ENCODE measurements at places on chromosomes 1 and 21. TPM values are rescaled to one million over a fixed set of nuclear protein-coding genes. Genes with fewer than 3 reads are reported as not detected.

CR1L gene
- 0.37 TPM for total RNA-seq

PRDM2 gene
- total RNA-seq, result 22.9 TPM

ZNF695 gene
- total RNA-seq, result 22.3 TPM

LIN28A gene
- 1,267 TPM for total RNA-seq

KCNJ9 gene
- 0.09 TPM for total RNA-seq

SRRM1 gene
- 290 TPM for total RNA-seq

IGSF9 gene
- 11.3 TPM for total RNA-seq

DNA sequence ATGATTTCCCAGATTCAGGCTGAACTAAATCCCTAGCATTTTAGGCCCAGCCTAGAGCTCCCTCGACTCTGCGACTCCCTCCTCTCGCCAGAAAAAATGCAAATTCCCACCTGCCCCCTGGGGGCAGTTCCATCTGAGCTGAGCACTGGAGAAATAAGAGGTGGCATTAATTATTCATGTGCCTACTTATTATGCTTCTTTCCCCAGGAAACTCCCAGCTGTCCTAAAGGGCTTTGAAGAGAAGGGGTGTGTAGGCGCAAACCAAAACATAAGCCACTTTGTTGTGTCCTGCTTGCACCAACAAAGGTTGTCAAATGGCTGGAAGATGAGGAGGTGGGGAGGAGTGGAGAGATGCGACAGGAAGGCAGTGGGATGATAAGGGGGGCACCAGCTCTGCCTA, 41.4 kb upstream of the GOLT1A start:
- peak overlapping the region; percentile 1 for H3K4me3 ChIP-seq
- H3K27me3 ChIP-seq, result no peaks in the 10 kb centered on the region
- peaks cover 12% of the 10 kb centered on the region for H3K36me3 ChIP-seq
- DNase-seq, result peak; percentile 74

- H3K36me3 ChIP-seq, result peaks cover 2% of the 10 kb centered on the region
- H3K4me1 ChIP-seq, result no peaks in the 10 kb centered on the region
- H3K27ac ChIP-seq, result no peak overlapping the region
- no peak overlapping the region for H3K4me3 ChIP-seq
- peak; percentile 36 for DNase-seq
- H3K27me3 ChIP-seq, result no peaks in the 10 kb centered on the region
These were observed 330.9 kb downstream of the S1PR1 start for GRCh38 chr1:101567582-101568189.

GRCh38 chr21:36990508-36991205, 15.8 kb upstream of the RIPPLY3 start:
- no peaks in the 10 kb centered on the region for H3K36me3 ChIP-seq
- no peaks in the 10 kb centered on the region for H3K4me1 ChIP-seq
- peak overlapping the region; percentile 89 for H3K4me3 ChIP-seq
- H3K27me3 ChIP-seq, result no peaks in the 10 kb centered on the region
- peak overlapping the region; percentile 40 for H3K27ac ChIP-seq

GRCh38 chr1:29682919-29683295, 446.6 kb downstream of the PTPRU start:
- DNase-seq, result peak; percentile 22
- no peaks in the 10 kb centered on the region for H3K36me3 ChIP-seq
- no peak overlapping the region for H3K27ac ChIP-seq
- H3K4me1 ChIP-seq, result no peaks in the 10 kb centered on the region
- no peak overlapping the region for H3K4me3 ChIP-seq

DNA sequence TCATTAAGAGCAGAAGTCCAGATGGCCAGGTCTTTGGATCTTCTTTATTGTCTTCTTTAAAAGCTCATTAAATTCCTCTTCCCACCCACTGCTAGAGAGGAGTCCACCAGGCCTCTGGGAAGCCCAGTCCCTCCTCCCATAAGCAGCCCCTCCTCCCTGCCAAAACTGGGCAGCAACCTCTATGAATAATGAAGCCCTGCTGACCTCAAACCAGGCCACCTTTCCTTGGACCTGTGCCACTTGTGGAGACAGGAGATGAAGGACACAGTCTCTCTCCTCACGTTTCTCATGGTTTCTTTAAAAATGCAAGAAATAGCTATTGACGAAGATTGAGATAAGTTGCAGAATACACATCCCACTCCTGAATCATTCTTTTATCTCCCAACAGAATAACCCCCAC, 112.8 kb downstream of the EDEM3 start:
- DNase-seq, result no peak
- H3K27ac ChIP-seq, result no peak overlapping the region

- peaks cover 9% of the 10 kb centered on the region for H3K4me1 ChIP-seq
- no peak overlapping the region for H3K4me3 ChIP-seq
- no peaks in the 10 kb centered on the region for H3K27me3 ChIP-seq
- peaks cover 3% of the 10 kb centered on the region for H3K36me3 ChIP-seq
- peak; percentile 85 for DNase-seq
These were observed 42.1 kb upstream of the ZNF496 start for GRCh38 chr1:247373721-247374141.

GRCh38 chr1:162966613-162967012, 102.5 kb upstream of the RGS4 start:
- no peak overlapping the region for H3K4me3 ChIP-seq
- H3K36me3 ChIP-seq, result no peaks in the 10 kb centered on the region
- H3K27ac ChIP-seq, result no peak overlapping the region
- no peak for DNase-seq

- H3K27me3 ChIP-seq, result no peaks in the 10 kb centered on the region
- H3K27ac ChIP-seq, result no peak overlapping the region
- H3K4me1 ChIP-seq, result no peaks in the 10 kb centered on the region
- no peak overlapping the region for H3K4me3 ChIP-seq
- no peaks in the 10 kb centered on the region for H3K36me3 ChIP-seq
- no peak for DNase-seq
These were observed 139.9 kb downstream of the ASTN1 start for GRCh38 chr1:177024623-177025022.

GRCh38 chr1:152533327-152533938, 19.2 kb downstream of the CRCT1 start:
- peaks cover 48% of the 10 kb centered on the region for H3K36me3 ChIP-seq
- no peaks in the 10 kb centered on the region for H3K4me1 ChIP-seq
- no peaks in the 10 kb centered on the region for H3K27me3 ChIP-seq
- H3K4me3 ChIP-seq, result no peak overlapping the region
- no peak for DNase-seq

- peaks cover 3% of the 10 kb centered on the region for H3K4me1 ChIP-seq
- H3K27me3 ChIP-seq, result no peaks in the 10 kb centered on the region
- H3K4me3 ChIP-seq, result no peak overlapping the region
- H3K36me3 ChIP-seq, result no peaks in the 10 kb centered on the region
- DNase-seq, result peak; percentile 62
- H3K27ac ChIP-seq, result no peak overlapping the region
These were observed 569 bp upstream of the WARS2 start for GRCh38 chr1:119141020-119141424.

GRCh38 chr1:115138271-115138670, 49.0 kb upstream of the TSPAN2 start:
- no peaks in the 10 kb centered on the region for H3K4me1 ChIP-seq
- DNase-seq, result no peak
- H3K4me3 ChIP-seq, result no peak overlapping the region
- no peaks in the 10 kb centered on the region for H3K36me3 ChIP-seq
- no peaks in the 10 kb centered on the region for H3K27me3 ChIP-seq

GRCh38 chr1:158248771-158249170, 5.5 kb upstream of the CD1A start:
- no peaks in the 10 kb centered on the region for H3K36me3 ChIP-seq
- H3K27ac ChIP-seq, result no peak overlapping the region
- no peaks in the 10 kb centered on the region for H3K4me1 ChIP-seq
- H3K4me3 ChIP-seq, result no peak overlapping the region
- no peak for DNase-seq
- H3K27me3 ChIP-seq, result no peaks in the 10 kb centered on the region

- no peaks in the 10 kb centered on the region for H3K4me1 ChIP-seq
- H3K36me3 ChIP-seq, result no peaks in the 10 kb centered on the region
- DNase-seq, result no peak
- no peak overlapping the region for H3K4me3 ChIP-seq
- no peaks in the 10 kb centered on the region for H3K27me3 ChIP-seq
- no peak overlapping the region for H3K27ac ChIP-seq
These were observed 2.5 kb downstream of the FCRL4 start for GRCh38 chr1:157595356-157595755.

GRCh38 chr1:94676686-94677085, 135.1 kb upstream of the F3 start:
- no peaks in the 10 kb centered on the region for H3K36me3 ChIP-seq
- no peaks in the 10 kb centered on the region for H3K4me1 ChIP-seq
- no peak overlapping the region for H3K27ac ChIP-seq

- no peak for DNase-seq
- H3K36me3 ChIP-seq, result peaks cover 7% of the 10 kb centered on the region
- no peak overlapping the region for H3K27ac ChIP-seq
- H3K27me3 ChIP-seq, result 0 out of 2 replicates have a peak, but pooled peaks cover 2% of the 10 kb centered on the region
These were observed 101.5 kb upstream of the RAB4A start for GRCh38 chr1:229169399-229169798.

- H3K36me3 ChIP-seq, result no peaks in the 10 kb centered on the region
- H3K27me3 ChIP-seq, result no peaks in the 10 kb centered on the region
- DNase-seq, result no peak
These were observed 2.2 kb downstream of the VAMP4 start for GRCh38 chr1:171739656-171740055.

GRCh38 chr1:17648457-17649145, 106.5 kb upstream of the ACTL8 start:
- peaks cover 8% of the 10 kb centered on the region for H3K36me3 ChIP-seq
- H3K4me3 ChIP-seq, result no peak overlapping the region
- H3K27me3 ChIP-seq, result no peaks in the 10 kb centered on the region
- H3K4me1 ChIP-seq, result no peaks in the 10 kb centered on the region

DNA sequence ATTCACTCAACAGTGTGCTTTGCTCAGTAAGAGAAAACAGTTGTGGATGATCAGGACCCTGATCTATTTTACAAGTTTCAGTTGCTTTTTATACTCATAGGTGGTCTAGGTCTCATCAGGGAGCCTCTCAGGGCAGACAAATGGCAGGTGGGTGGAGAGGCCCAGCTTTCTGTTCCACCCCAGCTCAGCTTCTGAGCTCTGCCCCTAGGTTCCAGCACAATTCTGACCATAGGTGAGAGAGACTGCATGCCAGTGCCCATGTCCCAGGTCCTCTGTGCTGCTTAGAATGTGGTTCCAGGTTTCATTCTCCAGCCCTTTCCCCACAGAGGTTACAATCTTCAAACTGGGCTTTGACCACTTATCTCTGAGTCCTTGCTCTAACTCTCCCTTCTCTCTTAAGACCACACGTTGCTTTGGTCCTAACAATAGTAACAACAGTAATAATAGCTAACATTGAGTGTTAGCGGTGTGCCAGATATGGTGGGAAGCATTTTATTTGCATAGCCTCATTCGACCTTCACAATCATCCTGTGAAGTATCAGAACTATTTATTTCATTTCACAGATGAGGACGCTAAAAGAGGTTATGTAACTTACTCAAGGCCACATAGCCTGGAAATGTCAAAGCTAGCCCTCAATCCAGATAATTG, 19.6 kb upstream of the DUSP10 start:
- H3K4me3 ChIP-seq, result no peak overlapping the region
- H3K4me1 ChIP-seq, result no peaks in the 10 kb centered on the region
- no peak overlapping the region for H3K27ac ChIP-seq
- no peaks in the 10 kb centered on the region for H3K27me3 ChIP-seq

DNA sequence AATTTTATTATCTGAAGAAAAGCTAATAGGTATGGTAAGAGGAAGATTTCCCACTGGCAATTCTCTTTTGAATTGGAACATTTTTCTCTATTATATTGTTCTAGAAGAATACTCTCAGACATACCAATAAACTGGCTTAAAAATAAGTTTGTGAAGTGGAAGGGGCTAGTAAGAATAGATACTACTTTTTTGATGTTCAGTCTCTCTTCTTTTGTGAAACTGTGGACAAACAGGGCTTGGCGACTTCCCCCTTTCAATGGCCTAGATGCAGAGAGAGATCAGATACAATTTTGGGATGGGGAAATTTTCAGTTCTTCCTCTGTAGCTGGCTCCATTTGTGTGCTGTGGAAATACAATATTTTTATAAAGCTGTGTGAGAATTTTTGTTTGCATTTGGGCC, 2.5 kb downstream of the PBX1 start:
- H3K36me3 ChIP-seq, result peaks cover 15% of the 10 kb centered on the region
- DNase-seq, result no peak
- H3K27ac ChIP-seq, result no peak overlapping the region
- H3K27me3 ChIP-seq, result no peaks in the 10 kb centered on the region

GRCh38 chr1:159949123-159949522, 3.7 kb upstream of the IGSF9 start:
- no peaks in the 10 kb centered on the region for H3K36me3 ChIP-seq
- no peaks in the 10 kb centered on the region for H3K27me3 ChIP-seq
- H3K4me3 ChIP-seq, result no peak overlapping the region
- DNase-seq, result peak; percentile 15

DNA sequence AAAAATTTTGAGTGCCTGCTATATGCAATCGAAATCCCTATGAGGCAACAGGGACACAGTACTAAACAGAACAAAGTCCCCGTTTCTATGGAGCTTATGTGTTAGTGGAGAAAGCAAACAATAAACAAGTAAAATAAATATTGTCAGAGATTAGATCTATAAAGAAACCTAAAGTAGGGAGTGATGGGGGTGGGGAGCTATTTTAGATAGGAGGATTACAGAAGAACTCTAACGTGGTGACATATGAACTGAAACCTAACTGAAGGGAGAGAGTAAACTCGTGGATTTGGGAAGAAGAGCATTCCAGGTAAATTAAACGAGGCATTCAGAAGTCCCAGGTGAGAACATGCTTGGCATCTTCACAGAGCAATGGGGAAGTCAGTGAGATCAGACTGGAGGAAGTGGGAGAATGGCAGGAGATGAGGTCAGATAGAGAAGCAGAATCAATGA, 154.5 kb downstream of the DENND1B start:
- no peaks in the 10 kb centered on the region for H3K4me1 ChIP-seq
- H3K27me3 ChIP-seq, result no peaks in the 10 kb centered on the region
- H3K4me3 ChIP-seq, result no peak overlapping the region
- DNase-seq, result no peak

DNA sequence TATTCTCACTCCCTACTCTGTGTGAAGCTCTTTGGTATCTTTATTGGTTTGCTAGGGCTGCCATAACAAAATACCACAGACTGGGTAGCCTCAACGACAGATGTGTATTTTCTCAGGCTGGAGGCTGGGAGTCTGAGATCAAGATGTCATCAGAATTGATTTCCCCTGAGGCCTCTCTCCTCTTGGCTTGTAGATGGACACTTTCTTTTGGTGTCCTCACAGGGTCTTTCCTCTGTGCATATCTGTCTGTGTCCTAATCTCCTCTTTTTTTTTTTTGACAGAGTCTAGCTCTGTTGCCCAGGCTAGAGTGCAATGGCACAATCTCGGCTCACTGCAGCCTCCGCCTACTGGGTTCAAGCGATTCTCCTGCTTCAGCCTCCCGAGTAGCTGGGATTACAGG, 71.4 kb upstream of the KCNJ6 start:
- no peak overlapping the region for H3K4me3 ChIP-seq
- H3K27me3 ChIP-seq, result no peaks in the 10 kb centered on the region
- no peak overlapping the region for H3K27ac ChIP-seq
- no peaks in the 10 kb centered on the region for H3K36me3 ChIP-seq
- no peaks in the 10 kb centered on the region for H3K4me1 ChIP-seq

- H3K36me3 ChIP-seq, result no peaks in the 10 kb centered on the region
- H3K27ac ChIP-seq, result no peak overlapping the region
- no peaks in the 10 kb centered on the region for H3K27me3 ChIP-seq
- H3K4me1 ChIP-seq, result no peaks in the 10 kb centered on the region
These were observed 3.1 kb upstream of the FCGR2A start for GRCh38 chr1:161502181-161502580.

GRCh38 chr1:201489643-201490261, 17.2 kb downstream of the CSRP1 start:
- no peak overlapping the region for H3K27ac ChIP-seq
- no peaks in the 10 kb centered on the region for H3K27me3 ChIP-seq
- DNase-seq, result no peak
- peaks cover 4% of the 10 kb centered on the region for H3K36me3 ChIP-seq
- no peak overlapping the region for H3K4me3 ChIP-seq

GRCh38 chr21:43924421-43925095, 59.5 kb downstream of the AGPAT3 start:
- H3K36me3 ChIP-seq, result no peaks in the 10 kb centered on the region
- H3K4me3 ChIP-seq, result no peak overlapping the region
- no peaks in the 10 kb centered on the region for H3K27me3 ChIP-seq
- no peak for DNase-seq

All from H9 (cell line).